Effector CD8-positive, alpha-beta T cell (primary cell): ENCODE measurements at places on chromosomes 6 and 20.

DNA sequence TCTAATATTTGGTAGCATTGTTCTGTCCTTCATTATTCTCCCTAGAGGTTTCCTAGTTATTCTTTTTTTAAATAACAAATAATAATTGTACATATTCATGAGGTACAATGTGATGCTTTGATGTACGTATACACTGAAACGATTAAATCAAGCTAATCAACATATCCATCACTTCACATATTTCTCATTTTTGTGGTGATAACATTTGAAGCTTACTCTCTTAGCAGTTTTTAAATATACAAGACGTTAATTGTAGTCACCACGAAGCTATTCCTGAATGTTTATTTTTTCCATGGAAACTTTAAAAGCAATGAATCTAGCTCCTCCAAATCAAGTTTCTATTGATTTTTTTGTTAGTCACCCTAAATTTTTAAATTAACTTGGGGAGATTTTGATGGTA lies 116.5 kb upstream of the PRND start:
- no peak for DNase-seq

DNA sequence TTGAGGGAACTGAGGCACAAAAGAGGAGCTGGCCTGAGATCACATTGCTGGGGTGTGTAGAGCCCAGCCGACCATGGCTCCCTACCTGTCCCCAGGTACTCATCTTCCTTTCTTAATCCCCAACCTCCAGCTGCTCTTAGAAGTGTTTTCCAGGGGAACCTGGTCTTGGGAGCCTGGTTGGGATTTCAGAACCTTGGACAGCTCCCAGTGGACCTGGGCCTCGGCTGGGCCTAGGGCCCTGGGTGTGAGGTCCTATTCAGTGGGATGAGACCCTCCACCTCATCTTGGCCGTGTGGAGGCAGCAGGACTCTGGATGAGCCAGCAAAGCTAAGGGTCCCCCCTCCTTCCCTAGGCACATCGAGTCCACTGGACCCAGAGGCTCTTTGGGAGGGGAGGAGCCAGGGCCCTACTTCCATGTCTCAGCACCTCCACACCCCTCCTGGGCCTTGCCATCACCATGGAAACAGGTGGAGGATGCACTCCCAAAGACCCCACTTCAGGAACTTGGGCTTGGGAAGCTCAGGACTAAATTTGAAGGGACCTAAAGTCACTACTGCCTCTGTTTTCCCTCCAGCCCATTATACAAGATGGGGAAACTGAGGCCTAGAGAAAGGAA lies 38.5 kb downstream of the DLGAP4 start:
- DNase-seq = no peak

DNA sequence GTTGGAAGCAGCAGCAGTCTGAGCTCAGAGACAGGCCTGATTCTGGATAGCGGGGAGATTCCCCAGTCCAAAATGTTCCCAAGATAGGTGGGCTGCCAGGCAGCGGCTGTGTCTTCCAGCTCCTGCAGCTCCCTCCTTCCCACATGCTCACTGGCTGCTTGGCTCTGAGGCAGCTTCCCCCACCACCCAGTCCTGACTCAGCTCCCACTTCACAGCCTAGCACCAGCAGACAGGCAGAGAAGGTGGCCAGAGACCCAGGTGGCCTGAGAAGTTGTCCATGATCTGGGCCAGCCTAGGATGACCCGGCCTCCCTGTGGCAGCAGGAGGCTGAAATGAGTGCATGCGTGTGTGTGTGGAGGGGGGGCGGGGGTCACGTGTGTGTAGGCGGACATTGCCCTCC lies 94.9 kb downstream of the MDGA1 start:
- DNase-seq = no peak

GRCh38 chr6:132866762-132867449 lies 52.5 kb downstream of the RPS12 start:
- no peak for DNase-seq

GRCh38 chr6:159886270-159886669 lies 4.5 kb upstream of the MAS1 start:
- DNase-seq = no peak

GRCh38 chr20:20992686-20993360 lies 113.3 kb downstream of the LINC00237 start:
- no peak for DNase-seq

GRCh38 chr6:108677894-108678293 lies 117.2 kb downstream of the FOXO3 start:
- no peak for DNase-seq

- DNase-seq = no peak
Observed at GRCh38 chr6:147752689-147753403, 244.4 kb downstream of the SAMD5 start.

GRCh38 chr20:45704969-45705637 lies at the start of gene WFDC10B:
Gene WFDC10B, minus strand, starts transcription at chr20:45705019. Its CDS starts 19,027 bp downstream, at chr20:45685992.
- no peak for DNase-seq
